Stimulated activated CD8-positive, alpha-beta memory T cell treated with anti-CD3 and anti-CD28 coated beads, Interleukin-15, amount 100 ng/mL, for 24 hours (primary cell): ENCODE measurements at places on chromosomes 3 and 15.

- DNase-seq: no peak
Observed at GRCh38 chr3:18124501-18124900, 300.6 kb downstream of the SATB1 start.

- DNase-seq: no peak
Observed at GRCh38 chr3:42741796-42742195, 31.3 kb downstream of the CCDC13 start.

DNA sequence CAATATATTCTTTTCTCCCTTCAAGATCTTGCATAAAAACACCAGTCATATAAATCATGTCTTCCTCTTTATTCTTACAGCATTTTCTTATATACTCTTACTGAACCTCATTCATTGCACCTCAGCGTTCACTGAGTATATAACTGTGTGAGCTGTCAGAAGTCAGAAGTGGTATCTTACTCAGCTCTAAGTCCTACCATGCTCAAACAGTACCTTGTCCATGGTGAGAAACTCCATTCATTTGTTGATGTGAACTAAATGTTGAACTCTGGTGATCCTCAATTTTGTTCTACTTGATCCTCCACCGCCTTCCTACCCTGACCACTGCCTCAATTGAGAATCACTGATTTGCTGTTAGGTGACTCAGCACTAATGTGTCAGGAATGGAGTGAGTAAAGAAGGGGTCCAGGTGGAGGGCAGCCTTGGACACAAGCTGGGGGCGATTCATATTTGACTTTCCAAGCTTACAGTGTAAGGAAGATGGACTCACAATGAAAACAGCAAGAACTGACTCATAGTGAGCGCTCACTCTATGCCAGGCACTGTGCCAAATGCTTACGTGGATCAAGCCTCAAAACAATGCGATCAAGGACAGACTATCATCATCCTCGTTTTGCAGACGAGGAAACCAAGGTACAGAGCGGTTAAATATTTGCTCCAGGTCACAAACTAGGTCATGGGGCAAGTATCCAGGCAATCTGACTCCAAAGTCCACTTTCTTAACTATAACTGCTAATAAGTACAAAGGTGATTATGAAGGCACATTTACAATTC lies 13.5 kb upstream of the ZFYVE19 start:
- DNase-seq: no peak

GRCh38 chr3:134494495-134494894 lies 8.6 kb downstream of the CEP63 start:
- DNase-seq: no peak

- DNase-seq: no peak
Observed at GRCh38 chr15:29437888-29438702, 168.5 kb upstream of the NSMCE3 start.
